Stimulated activated CD8-positive, alpha-beta memory T cell treated with anti-CD3 and anti-CD28 coated beads, Interleukin-15, amount 100 ng/mL, for 48 hours (primary cell): ENCODE measurements at places on chromosomes 2 and 18.

DNA sequence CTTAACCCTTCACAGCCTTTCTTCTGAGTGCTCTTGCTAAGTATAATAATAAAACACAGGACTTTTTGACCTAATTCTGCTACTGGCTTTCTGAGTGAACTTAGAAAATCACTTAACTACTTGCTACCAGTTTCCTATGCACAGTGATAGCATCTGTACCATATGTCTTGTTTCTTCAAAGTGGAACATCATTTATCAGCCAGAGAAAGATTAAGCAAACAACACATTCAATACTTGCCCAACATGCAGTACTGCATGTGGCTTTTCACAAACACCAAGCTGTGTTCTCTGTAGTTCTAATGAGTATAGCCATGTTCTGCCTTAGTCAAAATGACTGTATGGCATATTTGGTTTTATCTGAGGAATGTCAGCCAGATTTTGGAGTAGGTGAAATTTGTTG, 1286.6 kb upstream of the ZEB2 start:
- no peak for DNase-seq

DNA sequence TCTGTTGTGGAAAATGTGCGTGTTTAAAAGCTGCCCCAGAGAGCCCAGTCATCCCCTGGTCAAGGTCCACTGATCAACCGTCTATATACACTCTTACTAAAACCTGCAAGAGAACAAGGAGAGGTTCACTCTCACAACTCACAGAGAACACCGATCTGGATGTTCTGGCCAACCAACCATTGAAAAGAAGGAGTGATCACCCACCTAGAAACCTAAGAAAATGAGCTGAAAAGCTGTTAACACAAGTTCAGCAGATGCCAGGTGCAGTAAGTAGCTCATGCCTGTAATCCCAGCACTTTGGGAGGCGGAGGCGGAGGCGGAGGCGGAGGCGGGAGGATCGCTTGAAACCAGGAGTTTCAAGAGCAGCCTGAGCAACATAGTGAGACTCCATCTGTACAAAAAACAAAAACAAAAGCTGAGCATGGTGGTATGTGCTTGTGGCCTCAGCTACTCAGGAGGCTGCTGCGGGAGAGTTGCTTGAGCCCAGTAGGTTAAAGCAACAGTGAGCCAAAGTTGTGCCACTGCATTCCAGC, 14.5 kb downstream of the ATG16L1 start:
- no peak for DNase-seq

GRCh38 chr18:68694316-68694715, 20.6 kb downstream of the TMX3 start:
- no peak for DNase-seq

DNA sequence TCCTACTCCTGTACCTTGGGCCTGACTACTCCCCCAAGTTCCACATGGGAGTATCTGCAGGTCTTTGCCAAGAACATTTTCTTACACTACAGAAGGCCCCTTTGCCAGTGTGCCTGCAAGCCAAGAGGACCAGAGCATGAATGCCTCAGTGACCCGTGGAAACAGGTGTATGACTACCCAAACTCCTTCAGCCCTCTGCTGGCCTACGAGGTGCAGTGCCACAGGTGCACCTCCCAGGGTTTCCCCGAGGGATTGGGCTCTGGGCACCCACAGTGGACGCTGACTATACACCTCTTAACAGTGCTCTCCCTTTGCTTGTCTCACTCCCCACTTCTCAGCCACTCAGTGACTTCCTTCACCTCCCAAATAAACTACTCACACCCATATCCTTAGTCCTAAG, 91.4 kb downstream of the COL6A3 start:
- no peak for DNase-seq

- DNase-seq, result no peak
These were observed 6.3 kb downstream of the DNPEP start for GRCh38 chr2:219381448-219381847.
